ENCODE measurements at places on chromosomes 6 and 20. TPM values are rescaled to one million over a fixed set of nuclear protein-coding genes. Genes with fewer than 3 reads are reported as not detected.

- H3K36me3 ChIP-seq: no peaks in the 10 kb centered on the region
- DNase-seq: no peak
- H3K27me3 ChIP-seq: no peaks in the 10 kb centered on the region
- H3K4me1 ChIP-seq: no peaks in the 10 kb centered on the region
- no peak overlapping the region for H3K4me3 ChIP-seq
- no peak overlapping the region for H3K27ac ChIP-seq
Measured at GRCh38 chr6:140718021-140718420, 1343.6 kb upstream of the CITED2 start.

DNA sequence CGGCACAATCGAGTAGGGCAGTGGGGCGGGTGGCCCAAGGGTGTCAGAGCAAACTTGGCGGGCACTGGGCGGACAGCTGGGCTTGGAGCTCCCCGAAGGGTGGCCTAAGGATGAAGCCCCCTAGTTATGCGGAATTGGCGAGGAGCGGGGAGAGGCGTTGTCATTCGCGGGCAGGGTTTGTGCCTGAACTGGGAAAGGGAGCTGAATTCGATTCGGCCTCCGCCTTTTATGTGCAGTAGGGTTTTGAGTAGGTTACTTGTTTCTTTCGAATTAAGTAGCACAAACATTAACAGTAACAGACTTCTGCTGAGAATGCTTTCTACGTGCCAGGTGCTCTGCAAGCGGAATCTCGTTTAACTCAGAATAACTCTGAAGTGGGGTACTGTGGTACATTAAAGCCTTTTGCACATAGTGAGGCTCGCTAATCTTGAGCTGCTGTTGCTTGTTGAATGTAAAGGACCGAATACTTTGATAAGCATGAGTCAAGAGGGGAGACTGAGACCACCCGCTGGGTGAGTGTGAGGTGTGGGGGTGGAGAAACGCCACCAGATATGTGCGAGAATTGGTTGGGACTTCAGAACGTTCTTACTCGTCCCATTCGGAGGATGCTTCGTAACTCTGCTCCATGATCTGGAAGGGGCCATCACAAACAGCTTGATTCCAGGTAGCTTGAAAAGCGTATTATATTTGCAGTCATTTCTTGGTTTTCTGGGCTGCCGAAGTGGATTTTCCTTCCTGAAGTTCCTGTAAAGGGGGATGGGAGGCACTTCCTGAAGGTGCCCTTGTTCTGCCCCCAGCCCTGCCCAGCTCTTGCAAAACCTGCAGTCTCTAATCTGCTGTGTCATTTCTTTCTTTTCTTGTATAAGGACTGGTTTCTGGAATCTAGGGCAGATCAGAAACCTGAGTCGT lies 833 bp downstream of the RAB5IF start:
- DNase-seq: peak; percentile 33
- no peaks in the 10 kb centered on the region for H3K36me3 ChIP-seq
- H3K4me1 ChIP-seq: peaks cover 31% of the 10 kb centered on the region
- peak overlapping the region; percentile 96 for H3K27ac ChIP-seq

GRCh38 chr20:1894951-1895673 lies at the start of gene SIRPA:
Gene SIRPA, plus strand, starts transcription at chr20:1895407. Its CDS starts 41 bp downstream, at chr20:1895448.
- H3K4me3 ChIP-seq: peak within 1 kb of the TSS; percentile 36
- no peaks in the 10 kb centered on the region for H3K36me3 ChIP-seq
- H3K27ac ChIP-seq: peak within 1 kb of the TSS; percentile 84
- H3K4me1 ChIP-seq: peaks cover 10% of the 10 kb centered on the region
- peaks cover 84% of the 10 kb centered on the region for H3K27me3 ChIP-seq
- peak; percentile 79 for DNase-seq

- H3K27ac ChIP-seq: no peak overlapping the region
- H3K4me1 ChIP-seq: peaks cover 3% of the 10 kb centered on the region
- no peaks in the 10 kb centered on the region for H3K27me3 ChIP-seq
- H3K4me3 ChIP-seq: no peak overlapping the region
- no peak for DNase-seq
- H3K36me3 ChIP-seq: no peaks in the 10 kb centered on the region
Measured at GRCh38 chr20:35947489-35947888, 6.8 kb downstream of the SCAND1 start.

- no peak overlapping the region for H3K27ac ChIP-seq
- no peaks in the 10 kb centered on the region for H3K27me3 ChIP-seq
- H3K4me3 ChIP-seq: no peak overlapping the region
- H3K36me3 ChIP-seq: no peaks in the 10 kb centered on the region
- peaks cover 6% of the 10 kb centered on the region for H3K4me1 ChIP-seq
- no peak for DNase-seq
Measured at GRCh38 chr20:10557685-10558084, 116.1 kb downstream of the JAG1 start.

The BCAS1 gene
- 0.99 TPM for total RNA-seq
